ENCODE measurements at places on chromosomes 4 and X.

DNA sequence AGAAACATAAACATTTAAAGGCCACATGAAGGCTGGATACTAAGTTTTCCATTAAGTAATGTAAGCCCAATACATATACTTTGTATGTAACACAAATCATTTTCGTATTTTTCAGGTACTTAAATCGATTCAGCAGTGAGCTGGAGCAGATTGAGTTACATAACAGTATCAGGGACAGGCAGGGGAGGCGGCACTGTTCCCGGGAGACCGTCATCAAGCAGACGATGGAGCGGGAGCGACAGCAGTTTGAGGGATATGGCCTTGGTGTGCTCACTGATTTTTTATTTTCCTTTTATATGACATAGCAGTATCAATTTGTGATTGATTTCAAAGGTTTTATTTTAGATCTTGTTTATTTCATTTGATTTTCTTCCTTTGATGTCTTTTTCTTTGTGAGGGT lies 20.7 kb downstream of the TMA16 start:
- peak; percentile 82 for DNase-seq

- DNase-seq = no peak
Observed at GRCh38 chr4:182560358-182560757, 317.2 kb downstream of the TENM3 start.

DNA sequence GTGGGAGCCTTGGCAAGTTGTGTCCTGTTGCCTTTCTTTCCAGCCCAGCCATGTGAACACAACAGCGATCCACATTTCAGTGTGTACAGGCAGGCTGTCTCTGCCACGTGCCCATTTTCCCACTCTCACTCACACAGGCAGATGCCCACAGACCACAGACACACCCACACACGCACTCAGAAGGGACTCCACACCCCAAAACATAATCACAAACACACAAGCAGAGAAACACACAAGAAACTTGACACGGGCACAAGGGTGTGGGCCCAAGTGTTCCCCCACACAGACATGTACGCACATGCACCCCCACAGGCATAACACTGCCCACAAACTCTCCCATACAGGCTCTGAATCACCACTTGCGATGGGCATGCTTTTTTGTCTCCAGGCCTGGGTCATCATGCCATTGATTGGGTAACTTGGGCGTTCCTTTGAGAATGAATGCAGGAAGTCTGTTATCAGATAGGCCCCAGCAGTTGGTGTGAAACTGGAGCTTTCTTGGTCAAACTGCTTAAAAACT lies 84.3 kb downstream of the NBDY start:
- no peak for DNase-seq

DNA sequence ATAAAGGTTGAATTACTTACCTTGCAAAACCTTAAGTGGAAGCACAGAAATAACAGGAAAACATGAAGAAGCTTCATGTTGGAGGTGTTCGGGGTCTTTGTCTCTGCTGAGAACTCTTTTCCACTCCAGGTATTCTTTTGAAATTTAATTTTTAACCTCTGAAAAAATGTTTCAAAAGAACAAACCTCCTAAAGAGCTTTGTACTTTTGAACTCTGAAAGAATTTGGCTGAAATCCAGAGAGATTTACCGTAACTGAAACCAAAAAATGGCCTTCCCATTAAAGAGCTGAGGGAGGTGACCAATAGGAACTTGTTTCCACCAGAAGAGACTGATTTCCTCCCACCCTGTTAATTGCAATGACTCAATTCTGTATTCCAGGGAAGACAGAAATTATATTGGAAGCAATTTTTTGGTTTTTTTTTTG lies at the start of gene CFI:
Gene CFI (minus strand): TSS at position 105 of the 425 bp plus-strand sequence. CDS start 28 bp downstream, at position 77.
- DNase-seq = no peak

GRCh38 chrX:153974003-153974725 lies 1.6 kb downstream of the TMEM187 start:
- DNase-seq = no peak

GRCh38 chrX:1576201-1576992 lies 15.0 kb upstream of the AKAP17A start:
- no peak for DNase-seq

DNA sequence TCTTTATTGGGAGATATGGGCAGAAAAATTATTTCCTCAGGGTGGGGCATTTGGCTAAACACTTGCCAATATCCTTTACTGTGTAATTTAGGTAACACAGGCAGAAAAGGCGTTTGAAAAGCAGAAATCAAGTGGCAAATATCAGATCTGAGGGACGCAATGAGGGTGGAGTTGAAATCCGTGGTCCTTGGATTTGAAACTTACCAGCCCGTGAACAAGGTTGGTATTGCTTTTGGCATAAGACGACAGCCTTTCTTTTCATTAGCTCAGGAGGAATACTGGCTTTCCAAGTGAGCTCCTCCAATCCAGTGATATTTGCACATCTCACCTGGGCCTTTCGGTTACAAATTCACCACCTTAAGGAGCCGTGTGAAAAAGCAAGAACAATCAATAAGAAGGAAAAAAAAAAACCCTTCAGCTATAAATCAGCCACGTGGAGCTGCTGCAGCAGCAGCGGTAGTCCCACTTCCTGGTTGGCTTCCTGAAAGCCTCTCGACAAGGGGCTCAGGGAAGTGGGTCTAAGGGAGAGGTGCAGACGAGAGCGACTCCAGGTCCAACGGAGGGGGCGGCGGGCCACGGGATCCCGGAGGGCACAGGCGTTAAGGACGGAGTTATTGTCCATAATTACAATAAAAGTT lies 734 bp upstream of the GALNT7 start:
- peak; percentile 54 for DNase-seq

DNA sequence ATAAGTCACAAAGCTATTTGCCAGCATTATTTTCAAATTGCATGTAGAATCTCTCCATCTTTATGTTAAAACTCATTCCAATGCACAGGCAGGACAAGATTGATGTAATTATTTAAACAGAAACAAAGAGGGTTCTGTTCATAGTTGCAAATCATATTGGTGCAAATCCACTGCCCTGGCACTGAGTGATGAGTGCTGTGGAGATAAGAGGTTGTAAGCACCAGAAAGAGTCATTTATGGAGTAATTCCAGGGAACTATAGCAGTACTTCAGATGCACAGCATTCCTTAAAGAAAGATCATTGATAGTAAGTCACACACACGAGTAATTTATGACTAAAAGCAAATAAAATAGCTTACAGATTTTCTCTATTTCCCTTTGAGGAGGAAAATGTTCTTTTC lies 337.7 kb upstream of the CTSO start:
- DNase-seq = no peak

DNA sequence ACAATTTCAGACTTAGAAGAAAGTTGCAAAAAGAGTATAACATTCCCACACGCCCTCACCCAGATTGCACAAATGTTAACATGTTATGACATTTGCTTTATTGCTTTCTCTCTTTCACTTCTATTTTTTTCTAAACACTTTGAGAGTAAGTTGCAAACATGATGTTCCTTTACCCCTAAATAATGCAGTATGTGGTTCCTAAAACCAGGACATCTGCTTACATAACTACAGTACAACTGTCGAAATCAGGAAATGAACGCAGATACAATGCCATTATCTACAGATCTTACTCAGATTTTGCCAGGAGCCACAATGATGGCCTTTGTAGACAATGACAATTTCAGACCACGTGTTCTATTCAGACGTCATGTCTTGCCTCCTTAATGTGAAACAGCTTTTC lies 22.4 kb downstream of the SH3TC1 start:
- no peak for DNase-seq

GRCh38 chr4:123976819-123977218 lies 580.2 kb downstream of the SPRY1 start:
- no peak for DNase-seq

- no peak for DNase-seq
Observed at GRCh38 chr4:74374561-74375327, 9.8 kb downstream of the EREG start.

- DNase-seq = no peak
Observed at GRCh38 chrX:105375816-105376215, 155.3 kb upstream of the TEX13A start.

DNA sequence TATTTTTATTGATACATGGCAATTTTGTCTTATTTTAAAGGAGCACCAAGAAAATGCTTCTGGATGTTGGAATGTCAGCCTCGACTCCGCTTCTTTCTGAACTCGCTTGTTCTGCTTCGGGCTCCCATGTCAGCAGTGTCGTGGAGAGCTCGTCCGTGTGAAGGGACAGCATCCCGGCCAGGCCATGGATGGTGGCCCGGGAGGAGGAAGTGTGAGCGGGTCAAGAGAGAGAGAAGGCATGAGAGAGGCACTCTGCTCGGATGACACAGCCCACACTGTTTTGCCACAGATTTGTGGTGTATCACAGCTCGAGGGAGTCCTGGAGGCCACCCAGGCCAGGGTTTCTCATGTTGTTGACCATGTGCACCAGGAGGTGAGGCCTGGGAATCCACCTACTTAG lies 107.0 kb downstream of the TRAPPC11 start:
- no peak for DNase-seq

- no peak for DNase-seq
Observed at GRCh38 chr4:95545546-95545945, 3.2 kb downstream of the UNC5C start.

- DNase-seq = no peak
Observed at GRCh38 chr4:169440446-169440845, 169.7 kb upstream of the SH3RF1 start.

GRCh38 chr4:120760047-120760446 lies 162.5 kb downstream of the PRDM5 start:
- no peak for DNase-seq

DNA sequence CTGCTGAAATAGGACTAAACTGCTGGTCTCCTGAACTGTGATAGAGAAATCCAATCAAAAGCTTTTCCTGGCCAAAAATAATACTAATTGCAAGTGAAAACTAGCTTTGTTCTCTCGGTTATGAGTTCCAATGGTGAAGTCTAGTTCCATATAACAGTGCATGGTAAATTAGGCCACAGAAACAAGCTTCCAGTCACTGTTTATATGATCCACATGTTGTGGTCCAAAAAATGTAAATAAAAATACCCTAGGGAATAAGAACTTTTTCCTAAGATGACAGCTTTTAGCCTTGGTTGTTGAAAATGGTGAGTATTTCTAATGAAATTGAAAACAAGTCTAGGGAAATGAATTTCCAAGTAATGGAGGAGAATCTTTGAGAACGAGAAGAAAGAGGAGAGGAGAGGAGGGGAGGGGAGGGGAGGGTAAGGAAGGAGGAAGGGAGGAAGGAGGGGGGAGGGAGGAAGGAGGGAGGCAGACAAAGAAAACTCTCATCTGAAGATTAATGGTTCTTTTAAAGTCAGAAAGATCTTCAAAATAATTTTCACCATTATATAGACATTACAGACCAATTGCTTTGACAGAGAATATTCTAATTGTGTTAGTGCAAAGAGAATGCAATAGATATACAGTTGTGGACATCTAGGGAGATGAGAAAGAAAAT lies 26.1 kb downstream of the PALLD start:
- DNase-seq = no peak

- DNase-seq = no peak
Observed at GRCh38 chr4:43242606-43243005, 350.1 kb downstream of the GRXCR1 start.

DNA sequence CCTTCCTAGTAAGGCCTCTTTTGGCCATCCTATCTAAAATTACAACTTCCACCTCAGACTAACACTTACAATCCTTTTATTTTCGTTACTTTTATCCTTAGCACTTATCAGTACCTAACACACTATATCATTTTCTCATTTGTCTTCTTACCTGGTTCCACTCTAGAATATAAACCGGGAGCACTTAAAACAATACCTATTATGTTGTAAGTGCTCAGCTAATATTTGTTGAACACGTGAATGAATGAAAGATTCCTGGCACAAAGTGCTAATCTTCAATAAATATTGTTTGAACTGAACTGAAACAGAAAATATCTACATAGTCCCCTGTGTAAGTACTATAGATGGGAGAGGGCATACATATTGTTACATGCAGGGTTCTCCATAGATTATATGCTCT lies 14.4 kb downstream of the MGARP start:
- DNase-seq = no peak

DNA sequence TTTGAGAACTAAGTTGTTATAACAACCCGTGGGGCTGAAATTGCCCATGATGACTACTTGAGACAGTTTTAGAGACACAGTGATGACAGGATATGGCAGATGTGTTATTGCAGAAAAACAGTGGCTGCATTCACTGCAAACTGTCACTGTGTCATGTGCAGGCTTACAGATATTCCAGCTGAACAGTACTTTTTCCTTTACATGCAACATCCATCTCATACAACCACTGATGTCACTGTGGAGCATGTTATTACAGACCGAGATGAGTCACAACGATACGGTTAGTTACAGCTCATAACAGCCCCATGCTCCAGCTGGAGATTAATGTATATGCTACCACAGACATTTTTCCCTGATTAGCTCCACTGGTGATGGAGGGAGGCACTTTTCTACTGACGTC lies 207.4 kb downstream of the TMA16 start:
- peak; percentile 15 for DNase-seq

DNA sequence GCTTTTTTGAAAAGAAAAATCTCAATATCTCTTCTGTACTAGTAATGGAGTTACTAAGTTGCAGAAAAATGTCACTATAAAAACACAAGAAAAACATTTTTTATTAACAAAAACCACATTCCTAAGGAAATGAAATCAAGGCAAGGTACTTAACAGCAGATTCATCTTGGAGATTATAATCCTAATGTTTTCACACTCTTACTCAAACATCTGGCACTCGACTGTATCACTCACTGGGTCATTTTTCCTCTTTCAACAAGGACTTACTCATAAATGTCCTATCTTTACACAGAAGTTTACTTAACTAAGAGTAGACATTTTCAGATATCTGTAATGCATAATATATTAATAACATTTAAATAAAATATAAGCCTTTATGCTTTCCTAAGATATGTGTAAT lies 216.6 kb downstream of the NR3C2 start:
- no peak for DNase-seq

- no peak for DNase-seq
Observed at GRCh38 chr4:55466001-55466400, 70.2 kb downstream of the TMEM165 start.

DNA sequence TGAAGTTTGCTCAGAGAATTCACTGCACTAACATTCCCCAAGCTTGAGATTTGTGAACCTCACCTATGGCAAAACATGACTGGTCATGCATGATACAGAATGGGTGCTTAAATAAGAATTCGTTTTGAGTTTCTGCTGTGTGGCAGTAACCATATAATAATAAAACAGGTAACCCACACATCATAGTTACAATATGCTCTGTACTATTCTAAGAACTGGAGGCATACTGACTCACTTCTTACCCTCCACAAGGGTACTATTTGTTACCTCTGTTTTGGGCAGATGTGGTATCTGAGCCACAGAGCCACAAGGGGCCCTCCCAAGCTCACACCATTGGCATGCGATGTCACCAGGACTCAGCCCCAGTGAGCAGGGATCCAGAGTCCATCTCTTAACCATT lies 17.6 kb downstream of the SLC2A9 start:
- no peak for DNase-seq

- DNase-seq = no peak
Observed at GRCh38 chr4:153570228-153570973, 104.2 kb downstream of the TMEM131L start.

- DNase-seq = no peak
Observed at GRCh38 chr4:5724377-5724776, 13.4 kb downstream of the EVC start.

GRCh38 chr4:93018806-93019205 lies 715.0 kb downstream of the GRID2 start:
- no peak for DNase-seq

GRCh38 chrX:31516527-31516926 lies 444.7 kb upstream of the FTHL17 start:
- DNase-seq = no peak

GRCh38 chrX:78314561-78314960 lies 12.8 kb downstream of the CYSLTR1 start:
- no peak for DNase-seq

GRCh38 chrX:129743821-129744220 lies 5.0 kb downstream of the XPNPEP2 start:
- DNase-seq = no peak
